ENCODE measurements at places on chromosomes 2 and 18.

DNA sequence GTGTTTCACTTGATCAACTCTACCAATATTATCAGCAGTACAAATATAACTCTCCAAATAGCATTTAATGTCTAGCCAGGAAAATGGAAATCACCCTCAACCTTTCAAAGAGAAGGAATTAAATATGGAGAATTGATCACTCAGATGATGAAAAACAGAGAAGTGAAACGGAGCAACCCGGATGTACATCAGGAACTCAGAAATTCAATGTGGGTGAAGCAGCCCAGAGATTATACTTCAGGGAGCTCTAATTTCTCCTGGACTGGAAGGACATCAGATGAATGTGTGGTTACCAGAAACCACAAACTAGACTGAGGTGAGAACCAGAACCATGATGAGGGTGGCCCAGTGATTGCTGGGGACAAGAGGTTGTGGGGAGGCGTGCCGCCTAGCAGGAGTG lies 35.5 kb upstream of the COBLL1 start:
- DNase-seq, result no peak

GRCh38 chr18:45221363-45221762 lies 393.9 kb upstream of the SLC14A2 start:
- DNase-seq, result no peak

DNA sequence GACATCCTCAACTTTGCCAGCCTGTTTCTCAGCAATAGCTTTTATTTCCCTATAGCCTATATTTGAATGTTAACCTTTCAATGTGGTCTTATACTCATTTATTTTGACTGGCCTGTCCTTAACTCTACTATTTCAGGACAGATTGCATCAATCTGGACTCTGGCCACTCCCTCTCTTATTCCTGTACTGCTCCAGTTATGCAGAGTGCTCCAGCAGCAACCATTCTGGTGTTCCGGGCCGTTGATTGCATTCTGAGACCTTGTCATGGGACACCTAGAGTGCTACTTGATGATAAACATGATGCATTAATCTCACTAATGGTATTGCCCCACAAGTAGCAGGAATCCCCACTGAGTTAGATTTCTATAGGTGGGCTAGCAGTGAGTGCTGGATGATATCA lies 363.4 kb downstream of the LRRTM1 start:
- no peak for DNase-seq

- DNase-seq, result no peak
These were observed 1.8 kb upstream of the NPAS2 start for GRCh38 chr2:100818003-100818605.

DNA sequence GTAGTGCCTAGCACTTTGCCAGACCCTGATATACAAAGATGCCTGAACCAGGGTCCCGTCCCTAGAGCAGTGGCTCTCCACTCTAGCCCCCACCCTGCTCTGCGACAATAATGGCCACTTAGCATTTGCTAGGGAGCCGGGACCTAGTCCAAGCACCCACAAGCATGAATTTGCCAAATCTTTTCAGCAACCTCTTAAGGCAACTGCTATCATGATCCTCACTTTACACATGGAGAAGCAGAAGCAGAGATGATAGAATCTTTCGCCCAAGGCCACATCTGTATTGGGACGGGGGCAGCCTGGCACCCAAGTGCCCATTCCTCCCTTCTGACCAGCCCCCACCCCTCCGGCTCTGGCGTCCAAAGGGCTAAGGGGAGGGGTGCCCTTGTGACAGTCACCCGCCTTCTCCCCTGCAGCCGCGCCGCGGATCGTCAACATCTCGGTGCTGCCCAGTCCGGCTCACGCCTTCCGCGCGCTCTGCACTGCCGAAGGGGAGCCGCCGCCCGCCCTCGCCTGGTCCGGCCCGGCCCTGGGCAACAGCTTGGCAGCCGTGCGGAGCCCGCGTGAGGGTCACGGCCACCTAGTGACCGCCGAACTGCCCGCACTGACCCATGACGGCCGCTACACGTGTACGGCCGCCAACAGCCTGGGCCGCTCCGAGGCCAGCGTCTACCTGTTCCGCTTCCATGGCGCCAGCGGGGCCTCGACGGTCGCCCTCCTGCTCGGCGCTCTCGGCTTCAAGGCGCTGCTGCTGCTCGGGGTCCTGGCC lies 13.0 kb downstream of the SIGLEC15 start:
- no peak for DNase-seq

GRCh38 chr2:112144966-112145365 lies 6.8 kb downstream of the FBLN7 start:
- no peak for DNase-seq

DNA sequence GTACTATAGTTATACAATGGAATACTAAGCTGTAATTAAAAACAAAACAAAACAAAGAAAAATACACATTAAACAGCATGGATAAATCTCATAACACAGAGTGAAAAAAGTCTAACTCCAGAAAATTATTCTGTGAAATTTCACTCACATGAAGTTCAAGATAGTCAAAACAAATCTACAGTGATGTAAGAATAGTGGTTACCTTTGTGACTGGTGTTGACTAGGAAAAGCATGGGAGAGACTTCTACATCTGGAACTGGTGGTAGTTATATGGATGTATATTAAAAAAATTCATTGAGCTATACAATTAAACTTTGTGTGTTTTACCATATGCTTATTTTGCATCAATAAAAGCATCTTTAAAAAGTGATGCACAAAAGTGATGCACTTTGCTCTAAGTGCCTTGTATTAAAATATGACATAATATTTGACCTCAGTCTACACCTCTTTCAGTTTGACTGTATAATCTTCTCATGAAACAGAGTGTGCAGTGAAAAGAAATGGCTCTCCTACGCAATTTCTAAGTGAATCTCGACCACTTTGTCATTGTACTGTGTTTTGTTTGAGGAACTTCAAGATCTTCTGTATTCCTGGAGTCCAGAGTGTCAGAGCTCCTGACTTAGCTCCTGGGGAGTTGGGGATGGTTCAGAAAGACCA lies 28.0 kb downstream of the STAT4 start:
- DNase-seq, result no peak

GRCh38 chr2:144630459-144631215 lies 110.7 kb upstream of the ZEB2 start:
- DNase-seq, result no peak

DNA sequence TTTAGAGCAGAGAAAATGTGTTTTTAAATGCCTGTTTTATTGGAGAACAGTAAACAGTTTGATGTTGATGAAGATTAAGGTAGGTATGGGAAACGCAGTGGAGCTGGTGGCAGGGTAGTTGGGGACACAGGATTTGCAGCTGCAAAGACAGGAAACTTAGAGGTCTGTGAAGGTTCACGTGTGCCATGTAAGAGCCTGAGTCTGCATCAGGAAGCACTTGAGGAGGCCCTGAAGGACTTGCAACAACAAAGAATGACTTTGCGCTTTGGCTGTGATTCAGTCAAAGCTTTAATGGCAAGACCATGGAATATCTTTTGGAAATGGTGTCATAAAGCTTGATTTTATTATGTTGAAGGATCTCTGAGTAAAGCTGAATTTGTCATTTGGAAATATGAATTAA lies 347.6 kb upstream of the KCNJ3 start:
- no peak for DNase-seq

DNA sequence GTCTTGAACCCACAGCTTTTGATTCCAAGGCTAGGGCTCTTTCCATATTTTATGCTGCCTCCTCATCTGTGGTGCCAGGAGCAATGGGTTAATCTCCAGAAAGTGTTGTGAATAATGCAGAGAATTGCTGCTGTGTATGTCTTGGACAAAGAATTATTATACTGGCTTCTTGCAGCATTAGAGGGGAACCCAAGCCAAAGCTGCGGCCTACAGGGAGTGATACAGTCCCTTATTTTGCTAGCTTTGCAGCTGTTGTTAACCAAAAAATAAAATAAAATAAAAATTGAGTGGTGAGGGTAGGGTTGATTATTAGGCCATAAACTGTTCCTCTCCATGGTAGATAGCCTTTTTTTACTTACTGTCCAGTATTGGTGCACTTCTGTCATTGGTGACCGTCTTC lies 16.7 kb downstream of the WIPF1 start:
- DNase-seq, result no peak

- DNase-seq, result no peak
These were observed 241.7 kb downstream of the ATAD2B start for GRCh38 chr2:23685181-23685580.

- DNase-seq, result no peak
These were observed 131.5 kb upstream of the DLX2 start for GRCh38 chr2:172233987-172234715.

- no peak for DNase-seq
These were observed 31.6 kb downstream of the RTN4 start for GRCh38 chr2:55018619-55019018.

- no peak for DNase-seq
These were observed 124.1 kb upstream of the MYT1L start for GRCh38 chr2:2455151-2455550.

GRCh38 chr18:26103579-26103978 lies 13.2 kb upstream of the SS18 start:
- no peak for DNase-seq

- no peak for DNase-seq
These were observed 148.2 kb downstream of the GLI2 start for GRCh38 chr2:120883607-120884440.

DNA sequence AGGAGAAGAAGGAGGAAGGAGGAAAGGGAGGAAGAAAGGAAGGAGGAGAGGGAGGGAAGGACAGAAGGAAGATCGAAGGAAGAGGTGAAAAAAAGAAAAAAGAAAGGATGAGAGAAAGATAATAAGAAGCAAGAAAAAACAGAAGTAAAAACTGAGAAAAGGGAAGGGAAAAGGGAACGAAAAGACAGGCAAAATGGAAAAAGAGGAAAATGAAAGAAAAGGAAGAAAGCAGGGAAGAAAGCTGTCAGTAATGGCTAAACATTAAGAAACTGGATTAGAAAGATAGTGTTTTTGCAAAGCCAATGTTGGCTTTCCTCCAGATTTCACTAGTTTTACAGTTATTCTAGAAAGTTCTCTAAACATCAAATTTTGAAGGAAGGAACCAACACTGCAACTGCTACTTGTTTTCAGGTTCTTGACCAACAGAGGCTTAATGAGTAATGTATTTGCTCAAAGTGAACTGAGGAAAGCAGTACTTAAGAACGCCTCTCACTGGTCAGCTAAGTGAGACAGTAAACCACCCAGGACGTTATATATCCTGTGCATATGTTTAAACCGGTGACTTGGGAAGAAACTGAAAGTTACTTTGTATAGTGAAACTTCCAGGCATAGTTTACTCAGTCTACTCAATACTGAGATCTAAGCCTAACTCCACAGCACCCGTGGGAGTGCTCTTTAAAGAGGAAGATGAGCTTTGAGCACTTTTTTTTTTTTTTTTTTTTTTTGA lies 286.2 kb upstream of the TRIB2 start:
- DNase-seq, result no peak

DNA sequence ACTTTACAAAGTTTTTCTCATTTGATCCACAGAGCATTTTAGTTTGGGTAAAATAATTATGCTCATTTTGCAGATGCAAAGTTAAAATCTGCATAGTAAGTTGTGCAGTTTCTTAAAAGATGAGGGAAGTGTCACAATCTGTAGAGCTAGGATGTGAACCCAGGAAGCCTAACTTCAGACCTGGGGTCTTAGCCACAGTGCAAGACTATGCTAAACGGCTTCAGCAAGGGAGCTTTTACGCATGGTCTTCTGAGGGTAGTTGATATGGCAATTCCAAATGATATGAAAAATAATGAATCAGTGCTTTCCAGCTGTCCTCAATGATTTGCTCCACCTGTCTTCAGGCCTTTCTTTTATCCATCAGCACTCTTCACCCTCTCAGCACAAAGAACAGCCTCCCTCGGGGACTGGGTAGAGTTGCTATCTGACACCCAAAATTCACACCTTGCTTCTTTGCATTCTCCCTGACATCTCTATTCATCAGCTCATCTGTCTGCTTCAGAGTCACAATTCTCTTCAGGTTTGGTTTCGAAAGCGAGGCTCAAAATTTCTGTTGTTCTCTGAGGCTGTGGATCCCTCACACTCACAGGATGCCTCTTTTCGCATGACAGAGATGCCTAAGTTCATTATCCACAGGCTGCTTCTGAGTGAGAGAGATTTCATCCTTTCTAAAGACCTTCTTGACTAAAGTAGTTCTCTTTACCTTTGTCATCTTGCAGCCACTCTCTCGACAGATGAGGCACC lies 302.5 kb downstream of the NRXN1 start:
- DNase-seq, result no peak

- DNase-seq, result no peak
These were observed 15.8 kb downstream of the TRAF3IP1 start for GRCh38 chr2:238336151-238336550.

DNA sequence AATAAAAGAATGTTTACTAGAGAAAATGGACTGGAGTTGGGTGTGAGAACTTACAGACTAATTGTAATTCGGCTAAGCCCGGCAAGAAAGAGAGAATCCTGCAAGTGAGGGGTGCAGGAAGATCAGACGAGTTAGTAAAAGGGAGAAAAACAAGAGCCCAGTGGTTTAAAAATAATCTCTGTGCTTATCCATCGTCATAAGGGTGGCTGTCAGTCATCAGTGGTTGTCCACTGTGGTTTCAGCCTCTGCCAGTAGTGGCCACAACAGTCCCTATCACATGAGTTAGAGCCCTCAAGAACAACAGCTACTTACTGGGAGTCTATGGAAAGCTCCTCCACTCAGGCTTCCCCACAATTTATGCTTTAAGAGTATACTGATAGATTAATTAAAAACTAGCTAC lies 239.8 kb downstream of the SETBP1 start:
- no peak for DNase-seq

GRCh38 chr2:236088368-236089057 lies 79.7 kb downstream of the GBX2 start:
- DNase-seq, result no peak

GRCh38 chr18:75253784-75254183 lies 43.2 kb downstream of the TSHZ1 start:
- no peak for DNase-seq

- no peak for DNase-seq
These were observed 26.2 kb upstream of the SPOPL start for GRCh38 chr2:138475277-138475776.

DNA sequence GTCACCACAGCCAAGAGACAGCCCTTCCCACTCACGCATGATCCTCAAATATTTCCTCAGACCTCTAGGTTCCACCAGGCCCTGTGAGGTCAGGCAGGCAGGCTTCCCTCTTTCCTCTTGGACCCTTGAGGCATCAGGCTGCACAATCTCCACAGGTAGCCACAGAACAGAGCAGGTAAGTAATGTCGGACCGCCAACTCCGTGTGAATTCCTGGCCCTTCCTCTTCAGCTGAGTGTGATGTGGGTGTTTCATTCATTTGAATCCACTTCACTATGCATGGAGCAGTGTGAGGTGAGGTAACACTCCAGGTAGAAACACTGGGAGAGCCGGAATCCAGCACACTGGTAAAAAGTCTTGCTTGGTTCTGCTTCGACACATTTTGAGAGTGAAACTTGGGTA lies 44.0 kb downstream of the MRPL35 start:
- DNase-seq, result no peak

DNA sequence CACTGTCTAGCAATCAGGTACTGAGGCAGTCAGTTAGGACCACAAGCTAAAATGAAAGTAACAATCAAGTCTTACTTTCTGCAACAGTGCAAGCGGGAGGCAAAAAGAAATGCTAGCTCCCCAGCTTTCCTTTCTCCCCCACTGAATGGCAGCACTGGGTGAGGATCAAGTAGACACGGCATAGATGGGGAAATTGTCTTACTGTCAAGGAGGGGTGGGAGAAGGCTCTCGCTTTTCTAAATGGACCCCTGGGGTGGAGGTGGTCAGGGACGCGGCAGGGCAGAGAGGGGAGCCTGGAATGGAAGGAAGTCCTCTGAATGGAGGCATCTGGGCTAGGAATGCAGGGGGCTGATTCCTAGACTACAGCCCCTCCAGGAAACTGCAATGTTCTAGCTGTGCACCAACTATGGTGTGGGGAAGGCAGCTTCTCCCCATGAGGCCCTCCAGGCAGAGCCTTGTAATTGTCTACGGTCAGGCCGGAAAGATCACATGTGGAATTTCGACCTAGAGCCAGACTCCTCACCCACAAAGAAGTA lies 24.3 kb downstream of the METTL8 start:
- no peak for DNase-seq

Measured in 8988T (cell line).